ENCODE measurements at places on chromosomes 7 and 10. TPM values are rescaled to one million over a fixed set of nuclear protein-coding genes. Genes with fewer than 3 reads are reported as not detected.

GATA3 gene
- 23.5 TPM for total RNA-seq

- peak; percentile 1 for DNase-seq
Measured at GRCh38 chr7:89837515-89837914, 316.8 kb upstream of the STEAP1 start.

- DNase-seq, result no peak
Measured at GRCh38 chr7:106036004-106036403, 72.9 kb downstream of the CDHR3 start.

GRCh38 chr7:25009257-25009656 is 29.3 kb upstream of the OSBPL3 start:
- no peak for DNase-seq

DNA sequence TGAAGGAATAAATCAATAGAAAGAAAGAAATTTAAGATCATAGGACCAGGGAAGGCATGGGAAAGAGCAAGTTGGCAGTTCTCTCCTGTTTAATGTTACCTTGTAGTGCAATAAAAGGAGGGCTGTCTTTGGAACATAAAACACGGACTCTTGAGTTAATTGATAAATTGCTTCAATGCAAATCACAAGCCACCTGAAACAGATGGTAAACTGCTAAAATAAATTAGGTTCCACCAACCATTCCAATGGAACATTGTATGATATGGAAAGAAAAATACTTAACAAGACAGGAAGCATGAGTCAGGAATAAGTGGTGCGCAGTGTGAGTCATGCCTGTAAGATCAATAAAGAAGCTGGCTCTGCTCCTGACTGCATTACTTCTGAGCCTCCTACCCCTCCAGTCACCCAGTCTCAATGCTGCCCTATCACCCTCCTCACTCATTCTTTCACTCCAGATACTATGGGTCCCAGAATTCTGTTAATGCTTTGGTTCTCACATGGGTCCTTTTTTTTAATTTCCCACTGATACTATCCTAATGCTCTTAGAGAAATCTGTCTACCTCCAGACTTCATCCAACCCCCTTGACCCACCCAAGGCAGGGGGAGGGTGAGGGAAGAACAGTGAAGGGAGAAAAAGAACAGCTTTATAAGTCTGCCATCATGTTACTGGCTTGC is 78.9 kb downstream of the LRRC17 start:
- DNase-seq, result peak; percentile 7
